D341Med (cell line): ENCODE measurements at places on chromosomes 4 and X.

DNA sequence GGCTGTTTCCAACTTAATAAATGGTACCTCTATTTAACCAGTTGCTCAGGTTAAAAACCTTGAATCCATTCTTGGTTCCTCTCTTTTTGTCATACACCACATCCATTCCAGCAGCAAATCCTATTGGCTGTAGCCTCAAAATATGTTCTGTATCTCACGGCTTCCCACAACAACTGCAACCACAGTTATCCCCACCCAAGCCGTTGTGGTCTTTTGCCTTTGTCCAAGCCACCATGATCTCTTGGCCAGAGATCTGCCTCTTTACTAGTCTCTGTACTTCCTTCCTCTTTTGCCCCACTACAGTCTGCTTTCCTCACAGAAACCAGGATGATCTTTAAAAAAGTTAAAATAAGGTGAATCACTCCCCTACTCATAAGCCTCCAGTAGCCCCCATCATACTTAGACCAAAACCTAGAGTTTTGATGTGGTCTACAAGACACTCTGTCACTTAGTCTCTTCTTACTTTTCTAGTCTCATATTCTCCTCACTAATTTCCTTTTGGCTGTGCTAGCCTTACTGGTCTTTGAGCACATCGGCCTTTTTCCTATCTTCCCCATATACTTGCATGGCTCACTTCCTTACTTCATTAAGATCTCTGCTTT lies 10.3 kb downstream of the MAOA start:
- DNase-seq: no peak

DNA sequence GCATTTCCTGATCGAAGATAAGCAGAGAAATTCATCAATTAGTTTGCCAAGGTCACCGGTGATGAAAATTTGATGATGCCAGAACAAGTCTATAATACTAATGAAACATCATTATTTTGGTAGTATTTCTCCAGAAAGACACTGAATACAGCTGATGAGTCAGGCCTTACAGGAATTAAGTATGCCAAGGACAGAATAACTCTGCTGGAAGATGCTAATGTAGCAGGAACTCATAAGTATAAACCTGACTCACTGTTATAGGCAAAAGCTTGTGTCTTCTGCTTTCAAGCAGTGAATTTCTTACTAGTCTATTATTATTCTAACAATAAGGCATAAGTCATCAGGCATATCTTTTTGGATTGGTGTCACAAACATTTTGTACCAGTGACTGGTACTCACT lies 1825.1 kb upstream of the IGFBP7 start:
- DNase-seq: no peak

DNA sequence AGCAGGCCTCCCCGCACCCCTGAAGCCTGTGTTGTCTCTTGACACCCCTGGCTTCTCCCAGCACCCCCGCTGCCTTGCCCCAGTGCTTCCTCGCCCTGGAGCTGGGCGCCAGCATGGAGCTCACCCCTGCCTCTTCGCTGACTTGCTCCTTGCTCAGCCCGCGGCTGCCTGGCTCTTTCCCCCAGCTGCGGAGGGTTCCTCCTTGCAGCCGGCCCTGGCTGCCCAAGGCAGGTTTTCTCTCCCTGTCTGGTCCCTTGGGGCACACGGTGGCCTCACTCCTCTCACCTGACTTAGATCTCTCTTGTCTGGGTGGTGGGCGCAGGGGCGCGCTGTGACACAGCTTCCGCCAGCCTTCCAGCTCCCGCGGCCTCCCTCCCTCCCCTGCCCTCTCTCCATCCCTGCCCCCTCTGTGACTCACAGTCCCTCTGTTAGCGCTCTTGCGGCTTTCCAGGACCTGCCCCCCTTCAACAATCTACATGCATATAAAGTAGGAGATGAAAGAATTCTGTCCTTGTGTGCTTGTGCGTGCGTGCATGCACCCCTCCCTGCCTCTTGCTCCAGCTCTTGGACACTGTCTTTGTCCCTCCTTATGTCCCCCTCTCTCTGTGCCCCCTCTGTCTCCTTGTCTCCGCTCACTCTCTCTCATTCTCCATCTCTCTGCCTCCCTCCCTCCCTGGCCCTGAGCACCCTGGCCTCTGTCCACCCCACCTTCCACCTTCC lies 2.2 kb downstream of the PLXNB3 start:
- peak; percentile 30 for DNase-seq

- no peak for DNase-seq
Measured at GRCh38 chr4:156528216-156528615, 443.4 kb downstream of the PDGFC start.

DNA sequence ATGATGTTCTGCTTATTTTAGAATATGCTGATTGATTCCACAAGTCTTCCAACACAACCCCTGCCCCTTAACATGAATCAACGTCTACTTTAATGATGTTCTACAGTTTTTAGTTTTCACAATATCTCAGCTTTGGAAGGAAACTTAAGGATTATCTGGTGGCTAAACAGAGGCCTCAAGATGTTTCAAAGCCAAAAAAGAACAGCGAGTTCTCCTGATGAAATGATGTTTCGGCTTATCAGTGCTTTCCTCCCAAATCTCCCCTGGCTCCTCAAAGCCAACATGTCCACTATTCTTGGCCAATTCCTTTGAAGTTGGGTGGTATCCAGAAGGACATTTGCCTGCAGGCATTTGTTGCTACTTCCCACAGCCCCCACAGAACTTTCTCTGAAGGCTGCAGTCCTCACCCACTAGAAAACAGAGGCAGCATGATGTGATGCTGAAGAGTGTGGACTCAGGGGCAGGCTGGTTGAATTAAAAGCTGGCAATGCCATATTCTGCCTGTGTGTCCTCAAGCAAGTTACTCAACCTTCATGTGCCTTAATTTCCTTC lies 87.3 kb downstream of the ADGRG4 start:
- DNase-seq: no peak

DNA sequence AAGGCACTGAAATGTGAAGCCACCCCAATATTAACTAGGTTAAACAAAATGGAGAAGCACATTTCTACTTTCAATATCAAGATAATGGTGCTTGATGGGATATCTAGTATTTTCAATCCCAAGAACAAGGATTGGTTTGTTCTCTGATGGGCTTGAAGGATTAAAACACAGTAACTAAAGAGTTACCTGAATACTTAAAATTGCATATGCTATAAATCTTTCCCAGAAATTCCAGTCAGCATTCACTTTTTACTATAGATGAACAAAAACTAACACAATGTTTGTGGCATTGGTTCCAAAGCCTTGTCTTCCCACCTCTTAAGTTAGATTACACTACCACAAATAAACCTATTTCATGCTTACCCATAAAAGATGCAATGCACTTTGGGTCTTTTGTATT lies 3.9 kb upstream of the PCDH10 start:
- DNase-seq: no peak

DNA sequence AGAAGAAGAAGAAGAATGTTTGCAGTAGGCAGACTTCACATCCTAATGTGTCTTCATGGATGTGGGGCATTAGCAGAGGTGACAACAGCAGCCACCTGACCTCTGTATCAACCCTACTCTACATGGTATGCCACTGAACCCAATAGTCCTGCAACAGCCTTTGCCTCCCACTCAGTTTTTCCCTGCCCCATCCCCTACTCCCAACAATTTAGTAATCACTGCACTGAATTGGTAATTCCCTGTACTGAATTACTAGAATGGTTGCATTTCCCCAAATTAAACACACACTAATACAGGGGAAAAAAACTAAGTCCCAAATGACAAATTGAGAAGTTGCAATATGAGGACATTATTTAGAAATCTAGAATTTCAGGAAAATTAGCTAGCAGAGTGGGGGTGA lies 31.4 kb upstream of the FAM241A start:
- DNase-seq: no peak

DNA sequence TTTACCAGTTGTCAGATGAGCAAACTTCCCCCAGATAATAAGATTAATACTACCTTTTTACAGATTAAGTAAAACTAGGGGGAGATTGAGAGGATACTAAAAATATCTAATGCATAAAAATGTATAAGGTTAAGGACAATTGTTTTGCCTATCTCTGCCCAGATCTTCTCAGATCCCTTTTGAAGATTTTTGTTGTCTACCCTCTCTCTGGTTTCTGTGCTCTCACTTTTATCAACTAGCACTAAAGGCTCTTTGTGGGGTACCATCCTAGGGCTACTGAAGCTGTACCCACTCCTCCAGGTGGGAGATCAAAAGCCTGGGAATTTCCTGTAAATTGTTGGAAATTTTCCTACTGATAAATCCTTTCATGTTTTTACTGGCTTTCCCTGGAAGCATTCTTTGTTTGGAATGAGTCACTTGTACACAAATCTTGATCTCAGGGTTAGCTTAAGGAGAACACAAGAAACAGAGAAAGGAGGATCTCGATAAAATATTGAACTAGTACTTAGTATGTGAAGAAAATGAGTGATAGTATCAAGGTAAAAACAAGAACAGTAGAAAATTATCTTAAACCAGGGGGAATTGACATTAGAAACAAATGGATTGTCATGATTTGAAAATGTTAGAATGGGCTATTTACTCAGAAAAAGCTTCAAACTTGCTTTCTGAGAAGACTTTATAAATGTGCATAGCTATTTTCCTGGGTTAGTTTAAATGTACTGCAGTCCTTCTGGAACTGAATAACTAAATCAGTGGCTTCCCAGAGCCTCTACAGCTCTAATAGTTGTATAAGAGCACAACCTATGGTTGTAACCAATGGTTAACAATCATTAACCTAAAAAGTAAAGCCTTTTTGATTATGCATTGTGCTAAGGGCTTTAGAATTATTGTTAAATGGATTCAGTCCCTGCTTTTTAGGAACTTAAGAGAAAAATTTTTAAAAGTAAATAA lies 679.9 kb upstream of the MAGEB2 start:
- no peak for DNase-seq

- DNase-seq: no peak
Measured at GRCh38 chr4:166092797-166093290, 219.8 kb downstream of the TLL1 start.

GRCh38 chr4:139540161-139540560 lies 15.9 kb downstream of the SETD7 start:
- no peak for DNase-seq

DNA sequence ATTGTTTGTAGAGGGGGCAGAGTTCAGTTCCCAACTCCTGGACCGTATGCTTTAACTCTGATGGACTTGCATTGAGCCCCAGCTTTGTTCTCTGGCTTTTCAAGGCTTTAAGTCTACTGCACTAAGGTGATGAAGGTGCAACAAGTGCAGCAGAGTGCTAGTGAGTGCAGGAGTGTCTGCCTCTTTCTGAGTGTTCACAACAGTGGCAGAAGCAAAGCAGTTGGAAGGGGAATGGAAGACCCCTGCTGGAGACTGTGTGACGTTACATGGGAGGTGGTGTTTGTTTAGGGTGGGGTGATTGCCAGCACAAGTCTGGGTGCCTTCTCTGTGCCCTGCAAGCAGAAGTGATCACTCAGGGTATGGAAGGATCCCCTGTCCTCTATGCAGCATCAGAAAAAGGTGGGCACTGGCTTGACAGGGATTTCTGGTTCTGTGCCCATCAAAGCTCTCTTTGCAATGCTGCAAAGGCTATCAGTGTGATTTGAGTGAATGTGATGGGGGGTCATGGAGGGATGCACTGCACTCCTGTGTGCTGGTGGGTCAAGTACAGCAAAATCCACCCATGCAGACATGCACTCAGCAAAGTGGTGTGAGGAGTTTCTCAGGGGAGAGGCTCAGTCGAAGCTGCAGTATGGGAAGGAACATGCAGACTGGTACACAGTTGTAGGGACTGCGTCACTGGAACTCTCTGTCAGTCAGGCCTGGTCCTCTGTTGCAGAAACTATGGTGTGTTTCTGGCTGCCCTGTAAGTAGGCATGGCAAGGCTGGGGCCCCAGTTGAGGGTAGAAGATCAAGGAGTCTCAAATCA lies 70.9 kb upstream of the UGT2B7 start:
- peak; percentile 50 for DNase-seq

DNA sequence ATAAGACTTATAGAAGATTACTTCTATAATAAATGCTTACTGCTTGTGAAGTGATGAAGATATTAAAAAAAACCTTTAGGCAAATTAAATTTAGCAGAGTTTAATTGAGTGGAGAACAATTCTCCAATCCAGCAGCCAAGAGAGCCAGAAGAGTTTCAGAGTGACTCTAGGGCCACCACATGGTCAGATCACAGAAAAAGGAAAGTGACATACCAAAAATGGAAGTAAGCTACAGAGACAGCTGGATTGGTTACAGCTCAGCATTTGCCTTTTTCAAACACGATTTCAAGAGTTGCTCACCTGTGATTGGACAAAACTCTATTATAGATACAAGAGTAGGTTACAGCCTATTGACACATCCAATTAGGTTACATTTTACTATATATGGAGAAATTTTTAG lies 79.0 kb upstream of the TRAM1L1 start:
- DNase-seq: no peak

GRCh38 chr4:90127223-90127705 lies at the start of gene CCSER1:
Gene CCSER1, plus strand, starts transcription at chr4:90127394.
- DNase-seq: peak; percentile 92

DNA sequence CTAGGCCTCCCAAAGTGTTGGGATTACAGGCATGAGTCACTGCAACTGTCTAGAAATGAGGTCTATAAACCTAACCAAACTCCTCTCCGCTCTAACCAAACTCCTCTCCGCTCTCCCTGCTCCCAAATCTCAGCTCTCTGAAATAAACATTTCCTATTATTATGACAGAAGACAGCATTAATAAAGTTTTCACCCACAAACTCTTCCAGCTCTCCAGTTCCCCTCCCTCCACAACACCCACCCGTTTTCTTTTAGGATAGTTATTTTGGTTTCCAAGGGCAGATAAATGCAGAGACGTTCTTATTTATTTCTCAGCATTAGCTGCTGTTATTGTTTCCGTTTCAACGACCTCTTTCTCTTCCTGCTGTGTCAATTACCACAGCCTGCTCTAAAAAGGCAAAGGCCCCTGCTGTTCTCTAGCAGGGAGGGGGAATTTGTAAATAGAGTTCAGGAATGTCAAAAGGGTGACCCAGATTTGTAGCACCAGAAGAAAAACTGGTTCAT lies 13.3 kb upstream of the SCD5 start:
- no peak for DNase-seq

GRCh38 chrX:39639871-39640270 lies 457.9 kb downstream of the BCOR start:
- DNase-seq: no peak

GRCh38 chr4:74716436-74716765 lies 77.9 kb downstream of the BTC start:
- DNase-seq: no peak

- DNase-seq: no peak
Measured at GRCh38 chr4:88159229-88159725, 838 bp upstream of the ABCG2 start.

GRCh38 chr4:89306486-89307177 lies 968 bp downstream of the GPRIN3 start:
- DNase-seq: no peak

DNA sequence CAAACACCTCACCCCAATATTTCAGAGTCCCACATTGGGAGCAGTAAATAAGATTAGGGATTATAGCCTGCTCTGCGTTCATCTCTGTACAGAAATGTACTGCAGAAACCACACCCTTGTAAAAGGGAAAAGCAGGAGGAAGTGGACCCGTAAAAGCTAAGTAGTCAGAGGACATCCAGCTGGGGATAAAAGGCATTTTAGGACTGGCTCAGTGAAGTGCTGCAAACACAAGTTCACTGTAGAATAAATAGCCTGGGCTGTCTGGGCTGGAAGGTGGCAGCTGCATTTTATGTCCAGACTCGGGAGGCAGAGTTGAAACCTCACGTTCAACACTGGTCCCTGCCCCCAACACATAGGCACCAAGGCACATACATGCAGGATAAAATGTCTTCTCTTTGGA lies 178.7 kb upstream of the FAT1 start:
- DNase-seq: no peak
